ENCODE measurements at places on chromosomes 1 and 21.

- no peak overlapping the region for H3K27ac ChIP-seq
- no peaks in the 10 kb centered on the region for H3K36me3 ChIP-seq
- no peaks in the 10 kb centered on the region for H3K4me1 ChIP-seq
- H3K27me3 ChIP-seq: no peaks in the 10 kb centered on the region
Observed at GRCh38 chr1:228350831-228351781, 55.5 kb downstream of the TRIM11 start.

DNA sequence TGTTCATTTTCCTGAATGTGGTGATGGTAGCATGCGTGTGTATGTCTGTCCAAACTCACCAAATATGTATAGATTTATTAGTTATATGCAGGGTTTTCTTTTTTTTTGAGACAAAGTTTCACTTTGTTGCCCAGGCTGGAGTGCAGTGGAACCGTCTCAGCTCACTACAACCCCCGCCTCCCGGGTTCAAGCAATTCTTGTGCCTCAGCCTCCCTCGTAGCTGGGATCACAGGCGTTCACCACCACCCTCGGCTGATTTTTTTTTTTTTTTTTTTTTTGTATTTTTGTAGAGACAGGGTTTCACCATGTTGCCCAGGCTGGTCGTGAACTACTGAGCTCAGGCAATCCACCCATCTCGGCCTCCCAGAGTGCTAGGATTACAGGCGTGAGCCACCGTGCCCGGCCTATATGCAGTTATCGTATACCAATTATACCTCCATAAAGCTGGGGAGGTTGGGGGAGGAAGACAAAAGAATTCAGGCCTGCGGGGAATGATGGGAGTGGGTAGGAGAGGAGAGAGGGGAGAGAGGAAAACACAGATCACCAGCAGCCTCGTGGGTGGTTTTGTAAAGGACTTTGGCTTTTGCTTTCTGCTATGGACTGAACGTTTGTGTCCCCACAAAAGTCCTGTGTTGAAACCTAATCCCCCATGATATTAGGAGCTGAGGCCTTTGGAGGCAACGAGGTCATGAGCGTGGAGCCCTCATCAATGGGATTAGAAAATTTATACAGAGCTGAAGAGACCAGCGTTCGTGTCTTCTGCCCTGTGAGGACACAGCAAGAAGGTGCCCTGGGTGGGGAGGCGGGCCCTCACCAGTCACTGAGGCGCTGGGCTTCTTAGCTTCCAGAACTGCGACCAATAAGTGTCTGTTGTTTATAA, 4.4 kb upstream of the HNRNPU start:
- H3K36me3 ChIP-seq: peaks cover 7% of the 10 kb centered on the region
- H3K27ac ChIP-seq: no peak overlapping the region
- H3K27me3 ChIP-seq: no peaks in the 10 kb centered on the region
- H3K4me3 ChIP-seq: no peak overlapping the region

- no peaks in the 10 kb centered on the region for H3K36me3 ChIP-seq
- no peaks in the 10 kb centered on the region for H3K4me1 ChIP-seq
- no peak for DNase-seq
- H3K27ac ChIP-seq: no peak overlapping the region
- H3K27me3 ChIP-seq: peaks cover 9% of the 10 kb centered on the region
- H3K4me3 ChIP-seq: no peak overlapping the region
Observed at GRCh38 chr1:211548321-211549091, 30.5 kb downstream of the SLC30A1 start.

DNA sequence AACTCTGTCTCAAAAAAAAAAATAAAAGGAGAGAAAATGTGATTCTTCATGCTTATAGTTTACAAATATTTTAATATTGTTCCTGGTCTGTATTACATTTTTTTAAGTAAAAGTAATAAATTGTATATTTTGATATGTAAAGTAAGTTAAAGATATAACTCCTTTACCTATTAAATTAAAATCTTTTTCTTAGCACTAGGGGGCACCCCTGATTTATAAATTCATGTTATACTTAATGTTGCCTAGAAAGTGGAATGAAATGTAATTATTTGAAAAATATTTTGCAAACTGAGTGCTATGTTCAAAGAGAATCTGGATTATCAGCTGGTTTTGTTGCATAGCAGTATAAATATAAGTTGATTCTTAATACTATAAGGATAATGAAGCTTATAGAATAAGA, 49.2 kb downstream of the RALGPS2 start:
- no peak for DNase-seq
- H3K36me3 ChIP-seq: peaks cover 3% of the 10 kb centered on the region
- no peak overlapping the region for H3K4me3 ChIP-seq
- H3K27ac ChIP-seq: no peak overlapping the region

DNA sequence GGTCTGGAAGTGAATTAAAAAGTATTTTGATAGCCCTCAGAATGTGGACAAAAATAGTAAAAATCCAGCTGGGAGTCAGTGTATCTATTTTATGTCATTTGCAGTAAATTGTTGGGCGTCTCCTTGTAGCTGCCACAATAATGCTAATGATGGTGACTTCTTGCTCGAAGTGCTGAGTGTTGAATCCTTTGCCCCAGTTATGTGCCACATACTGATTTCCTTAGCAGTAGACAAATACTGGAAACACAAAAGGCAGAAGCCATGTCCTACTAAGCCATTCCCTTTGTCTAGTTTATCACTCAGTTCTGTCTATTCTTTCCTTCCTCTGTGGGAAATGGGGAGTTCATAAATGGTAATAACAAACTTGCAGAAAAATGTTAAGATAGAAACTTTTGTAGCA, 70.7 kb upstream of the CXADR start:
- H3K36me3 ChIP-seq: no peaks in the 10 kb centered on the region
- DNase-seq: no peak
- no peaks in the 10 kb centered on the region for H3K4me1 ChIP-seq
- H3K27me3 ChIP-seq: peaks cover 6% of the 10 kb centered on the region
- H3K4me3 ChIP-seq: no peak overlapping the region

- H3K36me3 ChIP-seq: peaks cover 13% of the 10 kb centered on the region
- peaks cover 73% of the 10 kb centered on the region for H3K4me1 ChIP-seq
- no peak for DNase-seq
- peak overlapping the region; percentile 92 for H3K27ac ChIP-seq
Observed at GRCh38 chr1:160578175-160578524, 1.1 kb downstream of the CD84 start.

DNA sequence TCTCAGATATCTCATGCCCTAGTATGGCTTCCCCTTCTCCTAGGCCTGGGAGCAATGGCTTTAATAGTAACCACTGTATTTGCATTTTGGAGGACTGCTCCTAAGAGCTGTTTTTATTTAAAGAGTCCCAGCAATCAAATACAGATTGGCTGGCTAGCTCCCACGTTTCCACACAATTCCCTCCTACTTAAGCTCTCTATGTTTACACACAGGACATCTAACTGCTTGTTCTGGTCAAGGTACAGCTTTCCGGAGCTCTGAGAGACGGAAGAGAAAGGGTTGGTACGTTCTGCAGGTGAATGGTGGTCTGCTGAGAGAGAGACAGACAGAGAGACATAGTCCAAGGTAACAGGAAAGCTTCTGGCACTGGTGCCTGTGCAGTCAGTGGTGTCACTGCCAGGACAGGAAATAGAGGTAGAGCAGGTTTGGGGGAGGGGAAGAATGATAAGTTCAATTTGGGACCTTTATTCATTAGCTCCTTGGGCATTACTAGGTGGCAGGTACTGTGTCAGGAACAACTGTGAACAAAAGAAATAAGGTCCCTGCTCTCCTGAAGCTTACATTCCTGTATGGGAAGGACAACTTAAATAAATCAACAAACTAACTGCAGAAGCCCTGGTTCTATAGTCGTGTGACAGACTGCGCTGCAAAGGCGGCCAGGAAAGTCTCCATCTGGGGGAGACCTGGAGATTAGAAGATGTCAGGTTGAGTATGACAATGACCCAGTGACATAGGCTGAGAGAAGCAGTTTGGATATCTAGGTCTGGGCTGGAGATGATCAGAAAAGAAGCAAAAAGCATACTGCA, 1.2 kb upstream of the SLC25A33 start:
- peak overlapping the region; percentile 14 for H3K4me3 ChIP-seq
- peak overlapping the region; percentile 30 for H3K27ac ChIP-seq
- peaks cover 19% of the 10 kb centered on the region for H3K36me3 ChIP-seq
- no peak for DNase-seq
